ENCODE measurements at places on chromosomes 11 and 22. TPM values are rescaled to one million over a fixed set of nuclear protein-coding genes. Genes with fewer than 3 reads are reported as not detected.
A peak's percentile ranks its signal among the peaks of the same experiment; 100 is the strongest.

DNA sequence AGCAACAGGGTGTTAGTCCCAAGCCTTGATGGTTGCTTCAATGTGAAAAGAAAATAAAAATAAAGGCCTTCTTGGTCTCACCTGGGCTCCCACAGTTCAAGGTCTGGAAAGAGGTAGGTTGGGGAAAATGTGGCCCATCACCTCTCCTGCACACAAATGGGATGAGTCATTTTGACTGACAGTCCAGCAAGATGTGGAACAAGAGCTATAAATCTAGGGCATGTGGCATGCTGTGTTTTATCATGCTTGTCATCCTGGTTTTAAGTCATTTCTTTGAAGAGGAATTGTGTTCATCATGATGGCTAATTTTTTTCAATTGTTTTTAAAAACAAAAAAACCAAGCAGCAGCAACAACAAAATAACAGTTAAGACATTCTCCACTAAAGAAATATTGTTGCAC, 503.7 kb downstream of the NTM start:
- DNase-seq, result no peak

The PLEKHA7 gene
- 25.6 TPM for total RNA-seq

- no peak for DNase-seq
These were observed 16.5 kb downstream of the TANGO2 start for GRCh38 chr22:20037419-20037818.

The TSPAN18 gene
- total RNA-seq, result 10.2 TPM

- no peak for DNase-seq
These were observed 1.6 kb downstream of the CPT1A start for GRCh38 chr11:68839911-68840641.

- DNase-seq, result no peak
These were observed 100.3 kb downstream of the RBFOX2 start for GRCh38 chr22:35928285-35928798.

DNA sequence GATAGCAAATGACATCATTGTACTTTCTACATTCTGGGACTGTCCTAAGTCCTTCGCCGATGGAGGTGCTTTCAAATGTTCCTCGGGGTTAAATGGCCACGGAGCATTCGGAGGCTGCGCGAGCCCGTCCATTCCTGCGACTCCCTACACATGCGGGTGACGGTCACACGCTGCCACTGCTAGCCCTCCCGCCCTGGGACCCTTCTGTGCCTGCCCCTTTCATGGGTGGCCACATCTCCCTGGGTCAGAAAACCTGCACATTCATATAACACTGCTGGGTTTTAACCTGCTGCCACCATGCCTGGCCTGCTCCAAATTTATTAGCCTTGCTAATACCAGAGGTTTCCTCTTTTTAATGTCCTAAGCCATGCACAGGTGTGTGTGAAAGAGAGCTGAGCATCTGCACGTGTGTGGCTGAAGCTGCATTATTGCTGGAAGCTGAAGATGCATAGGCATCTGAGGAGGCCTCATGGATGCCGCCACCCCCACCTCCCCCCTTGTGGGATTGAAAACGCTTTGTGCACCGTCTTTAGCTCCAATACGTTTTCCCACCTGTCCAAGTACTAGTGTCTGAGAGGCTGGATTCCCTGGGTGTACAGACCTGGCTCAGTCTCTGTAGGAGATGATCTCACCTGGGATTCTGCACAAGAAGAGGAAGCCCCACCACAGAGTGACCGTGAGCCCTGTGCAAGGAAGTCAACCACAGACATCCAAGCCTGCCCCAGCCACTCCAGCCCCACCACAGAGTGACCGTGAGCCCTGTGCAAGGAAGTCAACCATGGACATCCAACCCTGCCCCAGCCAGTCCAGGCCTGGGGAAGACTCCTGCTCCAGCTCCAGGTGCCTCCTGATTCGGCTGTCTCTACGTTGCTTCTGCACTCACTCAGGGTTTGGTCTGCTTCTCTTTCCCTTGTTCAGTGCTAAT, 626.4 kb downstream of the BRD1 start:
- peak; percentile 14 for DNase-seq

The EPS8L2 gene
- total RNA-seq, result 44.3 TPM

DNA sequence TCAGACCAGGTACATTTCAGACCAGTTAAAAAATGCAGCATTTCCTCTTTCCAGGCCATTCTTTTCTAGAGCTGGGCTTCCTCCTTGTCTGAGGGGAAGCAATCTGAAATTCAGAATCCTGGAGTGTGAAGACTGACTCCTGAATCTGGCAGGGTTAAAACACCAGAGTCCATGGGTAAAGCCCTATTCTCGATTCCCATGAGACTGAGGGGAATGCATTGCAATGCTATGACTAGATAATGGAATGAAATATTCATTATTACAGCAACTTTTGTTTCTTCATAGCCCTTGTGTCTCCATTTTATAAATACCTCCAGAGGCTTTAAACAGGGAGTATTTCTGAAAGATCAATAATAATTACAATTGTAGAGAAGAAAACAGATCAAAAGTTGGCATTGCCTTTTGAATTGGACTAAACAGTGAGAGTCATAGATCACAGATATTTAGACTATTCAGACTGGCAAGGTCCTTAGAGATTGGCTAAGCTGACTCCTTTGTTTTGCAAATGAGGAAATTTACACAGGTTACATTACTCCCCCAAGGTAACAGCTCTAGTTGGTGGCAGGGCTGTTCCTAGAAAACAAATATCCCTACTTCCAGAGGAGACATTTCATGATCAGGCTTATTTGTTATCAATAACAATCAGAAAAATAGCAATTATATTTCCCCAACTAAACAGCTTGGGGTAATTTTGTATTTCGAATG, 632.6 kb upstream of the KIRREL3 start:
- no peak for DNase-seq

The MS4A1 gene
- total RNA-seq, result not detected

GRCh38 chr11:9529334-9529650, 44.2 kb upstream of the WEE1 start:
- no peak for DNase-seq

DNA sequence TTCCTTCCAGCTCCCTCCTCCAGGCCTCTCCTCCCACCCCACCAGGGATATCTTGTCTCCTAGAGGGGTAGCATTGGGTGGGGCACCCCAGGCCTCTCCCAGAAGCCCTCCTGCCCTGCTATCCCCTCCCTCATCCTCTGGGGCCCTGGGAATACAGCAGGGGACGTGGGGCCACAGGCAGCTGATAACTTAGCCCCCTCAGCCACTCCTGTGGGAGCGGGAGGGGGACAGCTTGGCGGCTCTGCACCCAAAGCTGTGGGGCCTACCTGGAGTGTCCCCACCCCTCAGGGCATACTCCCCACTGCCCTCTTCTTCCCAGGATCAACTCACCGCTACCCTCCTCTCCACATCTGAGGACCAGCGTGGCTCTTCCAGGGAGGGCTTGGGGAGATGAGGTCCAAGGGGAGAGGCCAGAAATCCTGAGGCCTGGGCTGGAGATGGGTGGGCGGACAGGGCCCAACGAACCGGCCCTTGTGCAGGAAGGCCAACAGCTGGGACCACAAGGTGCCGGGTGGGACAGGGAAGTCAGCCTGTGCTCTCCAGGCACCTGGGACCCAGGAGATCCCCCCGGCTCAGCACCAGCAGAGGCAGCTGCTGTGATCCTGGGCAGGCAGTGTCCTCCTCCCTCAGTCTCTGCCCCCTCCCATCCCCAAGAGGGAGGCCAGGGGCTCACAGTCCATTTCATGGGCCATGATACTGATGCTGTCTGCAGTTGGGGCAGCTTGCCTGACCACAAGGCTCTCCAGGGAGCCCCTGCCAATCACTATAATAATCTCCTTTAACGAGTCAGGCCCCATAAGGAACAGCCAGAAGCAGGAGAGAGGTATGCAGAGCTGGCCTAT, 23.2 kb downstream of the NEAT1 start:
- DNase-seq, result no peak
